ENCODE measurements at places on chromosomes 2 and 18. TPM values are rescaled to one million over a fixed set of nuclear protein-coding genes. Genes with fewer than 3 reads are reported as not detected.
A peak's percentile ranks its signal among the peaks of the same experiment; 100 is the strongest.

GRCh38 chr2:40244675-40245074, 207.2 kb downstream of the SLC8A1 start:
- peak; percentile 43 for DNase-seq

- DNase-seq = no peak
Measured at GRCh38 chr18:46341986-46342525, 237.9 kb downstream of the HAUS1 start.

DNA sequence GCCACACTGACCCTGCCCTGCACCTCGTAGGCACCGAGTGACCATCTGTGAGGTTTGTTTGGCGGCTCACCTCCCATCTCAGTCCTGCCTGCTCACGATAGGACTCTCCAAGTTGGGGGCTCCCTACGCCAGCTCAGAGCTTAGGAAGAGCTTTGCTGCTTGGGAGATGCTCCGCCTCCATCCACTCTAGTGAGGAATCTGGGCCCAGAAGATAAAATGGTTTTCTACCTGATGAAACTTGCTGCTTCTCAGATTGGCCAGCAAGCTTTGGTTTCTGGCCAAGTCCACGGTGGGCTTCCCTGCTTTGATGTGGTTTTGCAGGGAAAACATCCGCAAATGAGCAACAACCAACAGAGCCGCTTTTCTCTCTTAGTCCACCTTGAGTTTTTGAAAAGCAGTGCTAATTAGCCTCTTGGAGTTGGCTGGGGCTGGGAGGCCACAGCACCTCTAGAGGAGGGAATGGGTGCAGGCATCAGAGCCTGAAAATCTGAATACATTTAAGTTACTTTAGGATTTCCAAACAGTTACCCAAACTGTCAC, 42.2 kb downstream of the THNSL2 start:
- no peak for DNase-seq

- DNase-seq = no peak
Measured at GRCh38 chr2:176733698-176734430, 464.6 kb downstream of the MTX2 start.

GRCh38 chr18:55018602-55019001, 59.3 kb upstream of the CCDC68 start:
- no peak for DNase-seq

- no peak for DNase-seq
Measured at GRCh38 chr2:130762031-130762909, 6.9 kb downstream of the AMER3 start.

DNA sequence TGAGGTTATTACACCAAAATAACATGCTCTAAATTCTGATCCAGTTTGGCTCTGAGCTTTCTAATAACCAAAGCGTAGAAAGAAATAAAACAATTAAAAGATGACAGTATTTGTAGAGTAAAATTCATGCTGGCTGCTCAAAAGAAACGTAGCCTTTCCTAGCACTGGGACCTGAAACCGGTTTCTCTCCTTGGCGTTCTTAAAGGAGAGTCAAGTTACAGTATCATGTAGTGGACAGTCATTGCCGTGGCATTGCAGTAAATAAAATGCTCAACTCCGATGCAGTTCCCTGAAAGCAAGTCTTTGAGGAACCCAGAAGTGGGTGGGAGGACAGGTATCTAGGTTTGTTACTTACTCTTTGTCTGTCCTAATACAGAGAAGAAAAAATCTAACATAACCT, 52.7 kb upstream of the ITM2C start:
- peak; percentile 65 for DNase-seq

DNA sequence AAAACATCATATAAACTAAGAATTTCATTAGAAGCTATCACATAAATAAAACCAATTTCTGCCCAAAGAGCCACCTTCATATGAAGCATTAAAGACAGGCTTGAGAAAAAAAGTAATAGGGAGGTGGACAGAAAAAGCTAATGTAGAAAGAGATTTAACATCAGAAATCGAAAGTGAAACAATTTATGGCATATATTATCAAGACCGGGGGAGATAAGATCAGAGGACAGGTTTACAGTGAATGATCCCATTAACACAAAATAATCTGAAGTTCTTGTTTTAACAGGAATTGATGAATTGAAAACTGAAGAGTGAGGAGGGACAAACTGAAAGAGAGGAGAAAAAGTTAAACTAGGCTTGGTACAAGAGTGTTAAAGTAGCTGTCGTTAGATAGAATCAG, 786.3 kb upstream of the FSHR start:
- no peak for DNase-seq

DNA sequence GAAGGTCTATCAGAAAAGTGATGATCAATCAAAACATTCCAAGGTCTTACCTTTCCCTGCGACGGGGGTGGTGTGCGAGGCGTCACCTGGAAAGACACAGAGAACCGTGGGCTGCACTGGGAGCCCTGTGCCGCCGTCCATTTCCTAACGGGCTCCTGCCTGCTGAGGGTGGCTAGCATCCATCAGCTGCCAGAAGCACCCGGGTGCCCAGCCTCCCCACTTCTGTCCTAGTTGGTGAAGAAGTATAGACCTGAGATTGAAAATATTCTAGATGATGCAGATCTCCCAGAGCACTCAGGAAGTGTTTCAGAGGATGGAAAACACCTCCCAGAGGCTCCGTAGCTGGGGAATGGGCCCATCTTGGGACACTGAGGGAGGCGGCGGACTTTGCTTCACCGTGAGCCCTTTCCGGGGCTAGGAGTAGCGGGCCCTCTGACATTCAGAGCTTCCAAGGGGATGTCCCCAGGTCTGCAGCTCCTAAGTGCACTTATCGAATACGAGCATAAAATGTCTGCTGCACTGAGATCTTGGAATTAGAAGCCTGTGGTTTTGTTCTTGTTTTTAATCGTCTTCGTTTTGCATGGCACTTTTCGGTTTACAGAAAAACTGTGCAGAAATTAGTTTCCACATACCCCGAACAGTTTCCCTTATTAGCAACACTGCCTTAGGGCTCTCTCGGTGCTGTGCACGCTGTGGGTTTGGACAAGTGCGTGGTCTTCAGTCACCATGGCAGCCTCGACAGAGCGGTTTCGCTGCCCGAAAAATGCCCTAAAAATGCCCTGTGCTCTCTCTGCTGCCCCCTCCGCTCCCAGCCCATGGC, 143.5 kb downstream of the MBP start:
- no peak for DNase-seq

DNA sequence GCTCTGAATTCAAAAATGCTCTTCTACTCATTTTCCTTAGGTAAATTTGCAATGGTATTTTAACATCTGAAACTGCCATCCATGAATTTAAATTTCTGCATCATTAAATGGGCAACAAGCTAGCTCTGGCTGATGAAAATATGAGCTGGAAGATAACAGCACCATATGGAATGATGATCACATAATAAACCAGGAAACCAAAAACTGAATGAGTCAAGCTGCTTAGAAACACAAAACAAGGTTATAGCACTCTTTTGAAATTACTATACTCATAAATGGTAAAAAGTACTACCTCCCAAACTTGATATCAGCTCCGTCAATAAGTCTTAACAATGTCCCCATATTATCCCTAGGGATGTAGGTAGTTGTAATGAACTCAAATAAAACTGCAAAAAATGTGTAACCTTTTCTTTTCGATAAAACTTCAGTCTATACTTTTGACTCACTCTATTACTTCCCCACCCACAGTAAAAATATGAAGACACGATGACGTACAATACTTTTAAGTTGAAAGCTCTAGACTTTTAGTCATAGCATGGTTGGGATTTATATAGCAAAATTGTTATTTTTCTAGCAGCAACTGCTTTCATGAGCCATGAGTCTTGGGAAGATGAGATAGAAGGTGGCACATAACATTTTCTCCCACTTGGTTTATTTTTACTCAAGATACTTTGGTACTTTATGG, 396.7 kb downstream of the CDH2 start:
- DNase-seq = no peak

GRCh38 chr2:65320042-65320725, 92.6 kb downstream of the ACTR2 start:
- peak; percentile 38 for DNase-seq

GRCh38 chr2:189348369-189348768, 92.9 kb upstream of the WDR75 start:
- DNase-seq = no peak

GRCh38 chr2:56130463-56131070, 53.2 kb upstream of the CCDC85A start:
- DNase-seq = peak; percentile 29

The FBXO36 gene
- total RNA-seq = 3.6 TPM

The HMSD gene
- not detected for total RNA-seq

The MC4R gene
- not detected for total RNA-seq

The MAPK4 gene
- not detected for total RNA-seq

The CD8B gene
- not detected for total RNA-seq

The TEKT4 gene
- total RNA-seq = 0.15 TPM

The COBLL1 gene
- total RNA-seq = 8.0 TPM

Measured in PC-9 (cell line).